CD4-positive, alpha-beta T cell (primary cell): ENCODE measurements at places on chromosomes 13 and 19. TPM values are rescaled to one million over a fixed set of nuclear protein-coding genes. Genes with fewer than 3 reads are reported as not detected.

CGB2 gene
- not detected for total RNA-seq

ZNF442 gene
- 0.52 TPM for total RNA-seq

SIGLEC11 gene
- total RNA-seq, result not detected

KIR2DL4 gene
- total RNA-seq, result not detected

CCDC169 gene
- not detected for total RNA-seq

CGB1 gene
- total RNA-seq, result not detected

ZNF480 gene
- 4.8 TPM for total RNA-seq

SIGLEC5 gene
- not detected for total RNA-seq

PSG6 gene
- total RNA-seq, result not detected

RHPN2 gene
- total RNA-seq, result not detected

METTL21C gene
- total RNA-seq, result not detected

OR7E24 gene
- total RNA-seq, result not detected

CYP4F2 gene
- total RNA-seq, result not detected

SIGLEC9 gene
- 0.59 TPM for total RNA-seq

NLRP5 gene
- total RNA-seq, result not detected

MBD3L2 gene
- total RNA-seq, result not detected

ZNF599 gene
- total RNA-seq, result 2.0 TPM

ZNF43 gene
- 26.1 TPM for total RNA-seq

IZUMO2 gene
- total RNA-seq, result not detected

KIR3DL1 gene
- not detected for total RNA-seq

FGF14 gene
- total RNA-seq, result not detected

FXYD5 gene
- total RNA-seq, result 587 TPM

SLITRK6 gene
- not detected for total RNA-seq

ZNF564 gene
- total RNA-seq, result 18.0 TPM

SSC5D gene
- 1.3 TPM for total RNA-seq

C13orf42 gene
- total RNA-seq, result not detected
